Endothelial cell (in vitro differentiated cells): ENCODE measurements at places on chromosomes 11 and 22.

DNA sequence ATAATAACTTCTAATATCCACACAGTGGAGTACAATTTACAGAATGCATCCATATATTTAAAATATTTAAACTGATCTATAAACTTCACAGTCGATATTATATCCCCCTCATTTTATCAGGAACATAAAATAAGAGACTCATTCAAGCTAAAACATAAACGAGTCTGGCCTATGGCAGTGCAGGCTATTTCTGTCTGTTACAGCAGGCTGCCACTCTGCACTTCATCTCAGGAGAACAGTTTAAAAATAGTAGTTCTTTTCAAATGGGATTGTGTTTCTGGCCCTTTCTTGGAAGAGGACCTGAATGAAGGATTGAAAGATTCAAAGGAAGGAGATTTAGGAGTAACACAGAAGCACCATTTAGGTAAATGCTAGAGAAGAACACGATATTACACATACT lies 915.7 kb downstream of the NTM start:
- no peak for DNase-seq

- DNase-seq: peak; percentile 19
Measured at GRCh38 chr11:78168539-78169477, 19.6 kb downstream of the KCTD21 start.

- DNase-seq: no peak
Measured at GRCh38 chr11:128704517-128704916, 10.6 kb downstream of the FLI1 start.

GRCh38 chr11:28089378-28089777 lies 18.6 kb downstream of the KIF18A start:
- no peak for DNase-seq

DNA sequence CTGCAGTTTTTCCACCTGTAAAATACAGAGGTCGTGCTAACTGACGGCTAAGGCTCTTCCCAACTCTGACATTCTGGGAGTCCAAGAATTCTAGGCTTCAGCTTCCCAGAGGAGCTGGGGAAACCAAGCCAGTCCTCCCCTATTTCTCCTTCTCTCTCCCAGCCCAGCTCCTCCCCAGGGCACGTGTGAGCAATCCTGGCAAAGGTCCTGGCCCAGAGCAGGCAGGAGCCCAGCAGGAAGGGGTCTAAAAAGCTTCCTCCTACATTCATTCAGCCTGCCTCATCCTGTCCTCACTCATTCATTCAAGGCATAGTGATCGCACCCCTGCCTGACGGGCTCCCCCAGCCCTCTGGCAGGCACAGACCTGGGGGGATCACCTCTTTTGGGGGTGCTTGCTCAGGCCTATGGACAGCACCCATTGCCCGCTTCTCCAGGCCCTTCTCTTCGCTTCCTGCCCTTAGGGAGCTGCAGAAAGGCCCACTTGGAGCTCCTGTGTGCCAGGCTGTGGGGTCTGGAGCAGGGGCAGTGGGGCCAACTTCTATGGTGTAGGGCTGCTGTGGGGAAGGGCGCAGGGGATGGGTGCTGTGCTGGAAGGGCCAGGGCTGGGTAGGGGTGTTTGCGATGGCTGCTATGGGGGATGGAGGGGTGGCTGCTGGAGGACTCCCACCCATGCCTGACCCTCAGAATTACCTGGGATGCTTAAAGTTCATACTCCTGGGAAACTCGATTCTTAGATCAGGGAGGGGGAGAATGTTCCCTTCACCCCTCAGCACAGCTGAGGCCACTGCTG lies 9.8 kb downstream of the KCNC1 start:
- no peak for DNase-seq

DNA sequence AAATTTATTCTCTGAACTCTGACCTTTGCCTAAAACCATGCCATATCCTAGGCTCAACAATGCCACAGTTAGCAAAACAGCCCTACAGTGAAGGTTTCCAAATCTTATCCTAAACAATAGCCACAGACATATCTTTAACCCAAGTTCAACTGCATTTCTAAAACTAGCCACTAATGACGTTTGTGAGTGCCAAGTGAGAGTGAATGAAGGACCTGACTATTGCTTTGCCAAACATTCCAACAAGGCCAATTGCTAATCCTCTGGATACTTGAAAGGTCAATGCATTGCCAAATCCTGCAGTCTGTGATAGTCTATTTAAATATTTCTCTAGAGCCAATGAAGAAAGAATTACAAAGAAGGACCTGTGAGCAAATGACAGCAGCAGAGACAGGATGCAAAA lies 2.5 kb upstream of the OR4C45 start:
- DNase-seq: no peak

DNA sequence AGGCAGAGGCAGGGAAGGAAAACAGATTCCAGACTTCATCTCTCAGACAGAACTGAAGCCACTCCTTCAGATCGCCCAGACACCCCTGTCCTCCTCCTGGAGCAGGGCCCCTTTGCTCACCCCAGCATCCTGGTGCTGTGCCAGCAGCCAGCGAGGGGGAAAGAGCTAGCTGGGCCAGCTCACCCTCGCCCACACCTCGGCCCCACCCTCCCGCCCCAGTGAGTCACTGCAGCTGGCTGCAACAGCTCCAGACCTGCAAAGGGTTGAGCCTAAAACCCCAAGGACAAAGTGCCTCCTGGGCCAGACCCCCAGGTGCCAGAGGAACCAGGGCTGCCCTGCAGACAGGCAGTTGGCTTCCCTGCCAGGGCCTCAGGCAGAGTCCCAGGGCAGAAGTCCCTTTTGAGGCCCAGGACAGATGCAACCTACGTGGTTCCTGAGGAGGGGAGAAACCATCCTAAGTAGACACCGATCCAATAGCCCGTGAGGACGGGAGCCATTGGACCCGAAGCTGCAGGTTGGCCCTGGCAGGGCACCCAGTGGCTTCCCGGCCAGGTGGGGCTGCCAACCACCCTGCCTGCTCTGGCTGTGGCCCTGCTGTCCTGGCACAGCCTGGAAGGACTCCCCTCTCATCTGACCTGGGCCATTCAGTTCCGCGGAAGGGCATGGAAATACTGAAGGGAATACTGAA lies 7.2 kb downstream of the AHNAK start:
- no peak for DNase-seq

DNA sequence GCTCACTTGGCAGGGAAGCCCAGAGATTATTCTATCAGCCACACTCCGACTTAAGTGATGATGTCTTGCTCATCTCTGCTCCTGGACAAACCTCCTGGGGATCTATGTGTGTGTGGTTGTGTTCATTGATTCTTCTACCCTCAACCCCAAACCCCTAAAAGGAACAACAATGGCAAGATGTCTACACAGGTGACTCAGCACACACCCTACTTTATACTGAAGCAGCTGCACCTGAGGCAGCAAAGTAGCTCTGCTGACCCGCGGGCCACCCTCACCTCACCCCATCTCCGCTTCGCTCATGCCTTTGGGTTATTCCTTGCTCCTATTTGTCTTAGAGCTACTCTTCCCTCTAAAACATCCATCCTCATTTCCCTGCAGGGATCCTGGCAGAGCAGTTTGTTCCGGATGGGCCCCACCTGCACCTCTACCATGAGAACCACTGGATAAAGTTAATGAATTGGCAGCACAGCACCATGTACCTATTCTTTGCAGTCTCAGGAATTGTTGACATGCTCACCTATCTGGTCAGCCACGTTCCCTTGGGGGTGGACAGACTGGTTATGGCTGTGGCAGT lies 38.7 kb downstream of the TMEM45B start:
- no peak for DNase-seq

- DNase-seq: no peak
Measured at GRCh38 chr22:44363013-44363979, 50.5 kb upstream of the SHISAL1 start.

DNA sequence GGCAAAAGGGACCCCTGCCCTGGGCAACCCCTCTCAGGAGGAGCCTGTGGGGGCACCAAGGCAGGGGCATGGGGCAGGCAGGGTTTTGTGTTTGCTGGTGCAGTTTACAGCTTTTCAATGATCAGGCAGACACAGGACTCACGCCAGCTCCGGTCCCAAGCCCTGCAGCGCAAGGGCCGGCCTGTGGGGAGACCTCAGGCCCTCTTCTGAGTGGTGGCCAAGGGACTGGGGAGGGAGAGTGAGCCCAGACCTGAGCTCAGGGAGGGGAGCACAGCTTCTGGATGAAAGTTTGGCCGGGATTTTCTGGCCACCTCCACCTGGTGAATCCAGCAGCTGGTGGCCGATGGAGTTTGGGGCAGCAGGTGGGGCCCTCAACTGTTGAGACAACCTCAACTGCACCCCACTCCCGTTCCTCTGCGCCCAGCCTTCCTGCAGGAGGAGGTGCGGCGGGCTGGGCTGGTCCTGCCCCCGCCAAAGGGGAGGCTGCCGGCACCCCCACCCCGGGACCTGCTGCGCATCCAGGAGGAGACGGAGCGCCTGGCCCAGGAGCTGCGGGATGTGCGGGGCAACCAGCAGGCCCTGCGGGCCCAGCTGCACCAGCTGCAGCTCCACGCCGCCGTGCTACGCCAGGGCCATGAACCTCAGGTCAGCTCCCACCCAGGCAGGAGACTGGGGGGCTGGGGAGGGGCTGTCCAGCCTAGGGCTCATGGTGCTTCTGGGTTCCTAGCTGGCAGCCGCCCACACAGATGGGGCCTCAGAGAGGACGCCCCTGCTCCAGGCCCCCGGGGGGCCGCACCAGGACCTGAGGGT lies 3.6 kb downstream of the TCIRG1 start:
- DNase-seq: no peak

DNA sequence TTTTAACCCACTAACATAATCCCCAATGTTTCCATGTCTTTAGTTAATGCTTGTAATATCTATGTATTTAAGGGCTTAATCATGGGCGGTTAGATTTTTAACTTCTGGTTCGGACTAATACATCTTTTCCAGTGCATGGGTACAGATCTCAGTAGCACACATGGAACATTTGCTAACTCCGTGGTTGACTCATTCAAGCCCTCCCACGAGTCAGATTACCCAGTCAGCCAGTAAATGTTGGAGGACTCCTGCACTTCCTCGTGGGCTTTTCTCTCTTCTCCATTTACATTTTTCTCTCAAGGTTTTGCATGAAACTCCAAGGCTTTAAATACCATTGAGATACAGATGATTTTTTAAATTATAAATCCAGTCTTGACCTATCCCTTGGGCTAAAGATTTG lies 313.9 kb downstream of the ST3GAL4 start:
- DNase-seq: no peak

DNA sequence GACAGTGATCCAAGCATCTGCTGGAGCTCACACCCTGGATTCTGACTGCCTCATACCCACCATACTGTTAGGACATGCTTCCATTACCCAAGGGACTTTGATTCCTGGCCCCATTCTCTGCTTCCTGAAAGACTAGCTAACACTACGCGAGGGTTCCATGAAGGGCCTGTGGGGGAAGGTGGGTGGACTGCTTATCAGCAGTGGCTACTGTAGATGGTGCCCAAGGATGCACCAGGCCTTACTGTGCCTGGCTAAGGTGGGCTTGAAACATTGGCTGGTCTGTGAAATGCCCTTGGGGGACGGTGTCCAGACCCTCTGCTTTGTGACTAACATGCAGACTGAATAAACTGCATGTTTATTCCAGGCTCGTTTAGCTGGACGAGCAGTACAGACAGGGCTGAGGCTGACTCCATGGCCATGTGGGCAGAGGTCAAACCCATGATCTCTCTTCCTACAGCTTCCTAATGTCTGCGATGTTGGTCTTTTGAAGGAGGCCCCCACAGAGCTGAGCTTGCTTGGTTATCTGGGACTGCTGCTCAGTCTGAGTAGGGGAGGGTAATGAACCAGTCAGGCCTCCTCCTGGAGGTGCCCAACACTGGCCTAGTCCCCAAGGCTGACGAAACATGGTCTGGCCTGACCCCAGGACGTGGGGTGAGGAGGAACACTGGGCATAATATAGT lies 48.3 kb upstream of the PHOX2A start:
- DNase-seq: no peak

DNA sequence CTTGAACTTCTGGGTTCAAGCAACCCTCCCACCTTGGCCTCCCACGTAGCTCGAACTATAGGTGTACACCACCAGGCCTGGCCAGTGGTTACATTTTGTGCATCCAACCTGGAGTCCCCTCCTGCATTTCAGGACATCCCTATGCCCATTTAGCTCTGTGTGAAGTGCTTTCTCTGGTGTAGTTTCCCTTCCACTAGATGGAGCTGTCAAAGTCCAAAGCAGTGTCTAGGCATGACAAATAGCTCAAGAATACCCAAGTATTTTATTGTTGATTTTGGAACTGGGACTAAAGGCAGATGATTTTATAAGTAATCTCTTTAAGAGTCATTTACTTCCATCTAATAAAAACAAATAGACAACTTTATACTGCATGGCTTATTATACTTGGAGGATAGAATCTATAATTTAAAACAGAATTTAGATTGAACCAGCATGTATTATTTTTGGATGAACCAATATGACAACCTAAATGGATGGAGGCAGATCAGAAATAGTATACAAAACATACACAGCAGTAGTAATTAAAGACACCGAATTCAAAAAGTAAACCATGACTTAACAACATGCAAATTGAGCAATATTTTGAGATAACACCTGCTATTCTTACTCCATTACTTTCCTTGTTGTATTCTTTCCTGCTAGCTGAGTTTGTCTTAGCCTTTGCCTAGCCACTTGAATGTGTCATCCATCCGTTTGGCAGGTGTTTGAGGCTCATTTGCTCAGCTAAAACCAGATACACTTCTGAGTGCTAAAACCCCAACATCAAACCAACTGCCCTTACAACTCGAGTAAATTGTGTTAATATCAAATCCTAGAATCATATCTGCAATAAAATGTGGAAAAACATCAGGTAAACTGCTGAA lies 37.7 kb downstream of the EIF4ENIF1 start:
- DNase-seq: peak; percentile 6

- no peak for DNase-seq
Measured at GRCh38 chr22:40432157-40432556, 61.8 kb downstream of the SGSM3 start.

GRCh38 chr11:118911880-118912741 lies 13.6 kb downstream of the BCL9L start:
- DNase-seq: no peak

GRCh38 chr11:995044-995751 lies 41.3 kb downstream of the MUC6 start:
- no peak for DNase-seq

- peak; percentile 38 for DNase-seq
Measured at GRCh38 chr22:23070418-23071229, at the start of gene GNAZ. TSS of gene GNAZ (plus strand) at chr22:23070519. CDS start at chr22:23095696, 25,177 bp downstream.

GRCh38 chr11:94558468-94558867 lies 8.7 kb upstream of the PIWIL4 start:
- DNase-seq: no peak

DNA sequence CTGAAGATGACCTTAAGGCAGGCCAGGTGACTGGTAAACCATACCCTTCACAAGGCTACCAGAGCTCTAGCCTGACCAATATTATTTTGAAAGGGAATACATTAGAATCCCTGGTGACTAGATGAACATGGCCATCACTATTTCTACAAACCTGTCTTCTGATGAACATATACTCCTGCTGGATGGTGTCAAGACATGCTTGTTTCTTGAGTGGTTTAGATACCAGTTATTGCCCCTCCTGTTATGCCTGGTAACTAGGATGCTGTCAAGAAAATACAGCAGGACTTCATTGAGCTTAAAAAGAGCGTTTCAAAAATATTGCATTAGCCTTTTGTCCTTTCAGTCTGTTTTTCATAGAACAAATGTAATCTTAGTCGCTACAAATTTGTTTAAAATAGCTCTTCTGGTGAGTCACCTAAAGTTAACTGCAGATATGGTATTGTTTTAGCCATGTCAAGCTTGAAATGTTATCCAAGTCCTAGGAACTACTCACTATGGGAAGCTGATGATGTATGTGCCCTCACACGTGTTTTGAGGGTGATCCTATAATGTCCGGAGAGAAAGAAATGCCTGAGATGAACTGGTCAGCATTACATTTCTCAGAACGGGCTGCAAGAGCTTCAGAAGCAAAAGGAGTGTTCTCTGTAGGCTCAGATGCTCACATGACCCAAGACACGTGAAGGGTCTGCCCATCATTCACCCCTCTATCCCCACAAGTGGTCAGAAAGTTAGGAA lies 20.6 kb downstream of the ADM start:
- DNase-seq: no peak
